ENCODE measurements at places on chromosomes 16 and 17.

- no peak for DNase-seq
These were observed 403.8 kb downstream of the SHISA9 start for GRCh38 chr16:13305019-13305755.

- DNase-seq = no peak
These were observed 162.7 kb upstream of the CDC42EP4 start for GRCh38 chr17:73474370-73474988.

DNA sequence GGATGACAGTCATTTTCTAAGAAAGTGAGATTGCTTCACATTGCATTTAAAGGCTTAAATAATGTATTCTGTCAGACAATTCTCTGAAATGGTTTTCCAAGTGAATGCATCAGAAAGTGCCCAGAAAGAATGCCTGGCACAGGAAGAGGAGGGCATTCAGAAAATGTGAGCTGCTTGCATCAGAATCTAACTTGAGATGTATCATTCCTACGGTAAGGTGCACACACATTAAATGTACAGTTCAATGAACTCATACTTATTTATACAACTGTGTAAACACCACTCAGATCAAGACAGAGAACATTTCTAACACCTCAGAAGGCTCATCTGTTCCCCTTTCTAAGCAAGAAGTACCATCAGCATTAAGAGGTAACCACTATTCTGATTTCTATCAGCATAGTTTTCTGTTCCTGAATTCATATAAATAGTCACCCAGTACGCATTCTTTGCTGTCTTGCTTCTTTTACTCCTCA lies 638.0 kb downstream of the MAF start:
- DNase-seq = no peak

- no peak for DNase-seq
These were observed 9.3 kb downstream of the CEP295NL start for GRCh38 chr17:78893684-78894083.
